Urinary bladder (tissue), 4 donors: ENCODE measurements at places on chromosomes 16 and 17. TPM values are rescaled to one million over a fixed set of nuclear protein-coding genes. Genes with fewer than 3 reads are reported as not detected.

Gene TBKBP1
- polyA plus RNA-seq, result 19.1 TPM

Gene SPATA20
- 32.6 TPM for polyA plus RNA-seq

Gene TEKT5
- polyA plus RNA-seq, result 0.19 TPM

Gene CSF3
- 2.3 TPM for polyA plus RNA-seq

Gene HOXB9
- polyA plus RNA-seq, result 0.35 TPM

Gene KRTAP2-2
- polyA plus RNA-seq, result not detected

Gene USP7
- 39.1 TPM for polyA plus RNA-seq

Gene CDR2L
- 14.2 TPM for polyA plus RNA-seq

Gene MAF
- polyA plus RNA-seq, result 27.7 TPM

Gene C1QTNF8
- not detected for polyA plus RNA-seq

Gene TSPAN10
- polyA plus RNA-seq, result 0.65 TPM

Gene SLC7A6OS
- 9.8 TPM for polyA plus RNA-seq

Gene MYH13
- 0.01 TPM for polyA plus RNA-seq

Gene GP2
- 0.95 TPM for polyA plus RNA-seq

Gene TOM1L1
- 11.1 TPM for polyA plus RNA-seq

Gene NPIPB6
- polyA plus RNA-seq, result 0.81 TPM

Gene GH2
- not detected for polyA plus RNA-seq

Gene RNF43
- 1.2 TPM for polyA plus RNA-seq

Gene ITGAD
- 0.05 TPM for polyA plus RNA-seq

Gene HSD3B7
- 20.3 TPM for polyA plus RNA-seq

Gene ARHGAP44
- polyA plus RNA-seq, result 5.2 TPM

Gene ARSG
- 2.9 TPM for polyA plus RNA-seq

Gene MYLK3
- 0.13 TPM for polyA plus RNA-seq
